ENCODE measurements at places on chromosomes 7 and 10. TPM values are rescaled to one million over a fixed set of nuclear protein-coding genes. Genes with fewer than 3 reads are reported as not detected.

GRCh38 chr7:117949232-117949631, 76.0 kb upstream of the CTTNBP2 start:
- no peaks in the 10 kb centered on the region for H3K36me3 ChIP-seq
- H3K4me3 ChIP-seq, result no peak overlapping the region
- H3K27me3 ChIP-seq, result no peaks in the 10 kb centered on the region
- H3K27ac ChIP-seq, result no peak overlapping the region
- no peak for DNase-seq
- no peaks in the 10 kb centered on the region for H3K4me1 ChIP-seq

- no peak for DNase-seq
- peaks cover 10% of the 10 kb centered on the region for H3K4me1 ChIP-seq
- H3K27me3 ChIP-seq, result no peaks in the 10 kb centered on the region
- H3K4me3 ChIP-seq, result no peak overlapping the region
Measured at GRCh38 chr10:132616170-132616995, 78.8 kb downstream of the INPP5A start.

DNA sequence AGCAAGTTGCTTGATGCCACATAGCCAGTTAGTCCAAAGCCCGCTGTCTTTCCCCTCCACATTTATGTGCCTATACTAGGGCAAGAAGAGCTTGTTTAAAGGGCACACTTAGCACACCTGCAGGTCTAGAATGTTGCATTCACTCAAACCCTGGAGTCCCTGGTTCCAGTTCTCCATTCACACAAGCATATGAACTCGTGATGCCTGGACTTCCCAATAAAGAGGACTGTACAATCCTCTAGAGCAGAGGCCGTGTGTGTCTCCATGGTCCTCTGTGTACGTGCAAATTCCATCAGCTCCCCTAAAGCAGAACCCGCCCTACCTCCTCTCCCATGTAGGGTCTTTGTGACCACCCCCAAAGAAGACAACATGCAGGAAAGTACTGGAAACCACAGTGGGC, 3.0 kb upstream of the SH3PXD2A start:
- no peaks in the 10 kb centered on the region for H3K36me3 ChIP-seq
- no peak for DNase-seq

GRCh38 chr10:10623958-10624566, 393.6 kb upstream of the CELF2 start:
- H3K4me3 ChIP-seq, result no peak overlapping the region
- no peaks in the 10 kb centered on the region for H3K36me3 ChIP-seq
- no peak overlapping the region for H3K27ac ChIP-seq
- no peaks in the 10 kb centered on the region for H3K27me3 ChIP-seq
- H3K4me1 ChIP-seq, result no peaks in the 10 kb centered on the region

Gene NT5C3A
- 45.1 TPM for total RNA-seq

All from SJCRH30 (cell line).